ENCODE measurements at places on chromosomes 12 and 14.
A peak's percentile ranks its signal among the peaks of the same experiment; 100 is the strongest.

DNA sequence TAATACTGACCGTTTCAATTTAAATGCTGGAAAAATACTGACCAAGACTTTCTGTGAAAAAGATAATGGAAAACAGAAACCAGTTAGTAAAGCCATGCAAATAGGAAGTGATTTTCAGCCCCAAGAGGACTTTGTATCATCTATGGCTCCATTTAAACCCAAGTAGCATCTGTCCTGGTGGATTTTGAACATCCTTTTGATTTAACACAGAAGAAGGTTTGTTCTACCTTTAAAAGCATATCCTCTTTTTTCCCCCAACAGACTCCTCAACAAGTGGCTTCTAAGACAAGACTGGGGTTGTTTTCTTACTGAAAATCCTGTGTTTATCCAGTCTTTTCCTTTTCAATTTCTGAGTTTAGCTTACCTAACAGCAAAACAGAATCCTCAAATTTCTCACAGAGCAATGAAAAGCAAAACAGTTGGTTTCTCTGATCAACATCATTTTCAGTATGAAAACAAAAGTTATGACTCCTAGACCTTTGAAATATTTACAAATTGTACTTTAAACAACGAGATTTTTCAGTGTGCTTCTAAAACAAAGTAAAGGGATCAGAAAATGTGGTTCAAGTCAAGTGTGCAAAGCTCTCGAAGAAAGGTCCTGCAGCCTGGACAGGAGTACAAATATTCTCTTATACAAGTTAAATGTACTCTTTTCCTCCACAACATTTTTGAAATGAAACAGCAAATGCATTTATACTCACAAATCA, 2.9 kb downstream of the PHLDA1 start:
- no peak for DNase-seq

DNA sequence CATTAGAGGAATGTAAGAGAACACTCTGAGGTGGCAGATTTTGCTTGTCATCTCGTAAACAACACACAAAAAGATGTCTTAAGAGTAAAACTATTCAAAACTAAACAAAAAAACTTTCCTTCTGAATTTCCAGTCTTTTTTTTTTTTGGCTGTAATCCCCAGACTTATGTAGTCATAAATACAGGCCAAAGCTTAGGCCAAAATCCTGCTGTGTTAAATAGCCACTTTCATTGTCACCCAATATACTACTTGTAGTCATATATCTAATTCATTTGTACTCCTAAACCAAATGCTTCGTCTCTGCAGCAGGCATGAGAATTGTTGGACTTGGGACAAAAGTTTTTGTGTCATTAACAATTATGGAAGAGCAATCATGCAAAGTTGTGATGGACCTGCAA, 103.5 kb upstream of the ATF1 start:
- DNase-seq: no peak

GRCh38 chr12:51195841-51196240, 22.0 kb downstream of the POU6F1 start:
- DNase-seq: no peak

DNA sequence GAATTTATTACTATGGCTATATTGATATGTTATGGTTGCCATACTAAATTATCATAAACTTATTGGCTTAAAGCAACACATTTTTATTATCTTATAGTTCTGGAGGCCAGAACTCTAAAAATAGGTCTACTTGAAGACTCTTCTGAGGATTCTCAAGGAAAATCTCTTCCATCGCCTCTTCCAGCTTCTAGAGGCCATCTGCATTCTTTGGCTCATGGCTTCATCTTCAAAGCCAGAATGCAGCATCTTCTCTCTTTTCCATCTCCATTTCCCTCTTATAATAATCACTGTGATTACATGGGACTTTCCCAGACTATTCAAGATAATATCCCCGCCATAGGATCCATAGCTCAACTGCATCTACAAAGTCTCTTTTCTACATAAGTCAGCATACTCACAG, 385.4 kb downstream of the RMST start:
- DNase-seq: no peak

DNA sequence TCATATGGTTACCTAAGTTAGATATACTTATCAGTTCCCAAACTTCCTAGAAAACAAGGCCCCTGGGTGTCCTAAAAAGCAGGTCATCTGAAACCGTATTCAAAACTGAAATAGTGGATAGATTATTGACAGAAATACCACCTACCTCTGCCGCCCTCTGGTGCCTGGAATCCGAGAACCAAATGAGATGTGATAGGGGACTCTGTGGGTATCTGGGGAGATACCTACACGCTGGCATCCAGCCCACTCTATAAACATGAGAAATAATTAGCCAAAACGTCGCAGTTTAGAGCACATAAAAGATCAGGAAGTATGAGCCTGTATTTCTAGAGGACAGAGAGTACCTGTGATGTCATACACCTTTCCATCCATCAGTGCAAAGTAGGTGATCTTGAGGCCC, 4.4 kb downstream of the ORMDL2 start:
- no peak for DNase-seq

GRCh38 chr12:121464331-121464730, 64.4 kb downstream of the RNF34 start:
- DNase-seq: no peak

DNA sequence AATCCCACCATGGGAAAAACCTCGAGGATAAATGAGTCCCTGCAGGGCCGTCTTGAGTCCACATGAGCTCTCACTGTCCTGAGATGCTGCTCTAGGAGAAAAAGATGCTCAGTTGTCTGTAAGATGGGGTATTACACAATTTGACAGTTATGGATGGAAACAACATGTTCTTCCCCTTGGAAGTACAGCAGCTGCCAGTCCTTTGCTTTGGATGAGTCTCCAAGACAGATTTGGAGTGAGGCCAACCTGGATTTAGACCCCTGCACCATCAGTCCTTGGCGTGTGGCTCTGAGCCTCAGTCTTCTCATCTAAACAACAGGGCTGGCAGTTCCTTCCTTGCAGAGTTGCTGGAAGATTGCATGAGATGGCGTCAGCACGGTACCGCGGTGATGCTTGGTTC, 309.1 kb upstream of the FKBP4 start:
- no peak for DNase-seq

DNA sequence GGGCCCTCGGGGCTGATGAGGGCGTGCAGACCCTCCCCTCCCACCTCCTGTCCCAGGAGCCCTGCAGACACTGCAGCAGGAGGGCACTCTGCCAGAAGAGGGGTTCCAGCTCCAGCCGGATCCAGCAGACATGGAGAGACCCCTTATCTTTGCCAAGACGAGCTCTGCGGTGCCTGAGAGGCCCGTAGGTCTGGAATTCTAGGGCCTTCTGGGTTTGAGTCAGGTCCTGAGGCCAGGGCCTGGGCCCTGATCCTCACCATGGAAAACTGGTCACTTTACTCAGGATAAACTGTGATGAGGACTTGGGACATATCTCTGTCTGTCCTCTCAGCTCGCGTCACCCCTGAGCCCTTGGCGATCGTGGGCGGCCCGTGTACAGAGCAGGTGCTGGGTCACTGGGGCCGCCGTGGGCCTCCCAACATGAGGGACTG, 13.8 kb downstream of the MEG3 start:
- no peak for DNase-seq

DNA sequence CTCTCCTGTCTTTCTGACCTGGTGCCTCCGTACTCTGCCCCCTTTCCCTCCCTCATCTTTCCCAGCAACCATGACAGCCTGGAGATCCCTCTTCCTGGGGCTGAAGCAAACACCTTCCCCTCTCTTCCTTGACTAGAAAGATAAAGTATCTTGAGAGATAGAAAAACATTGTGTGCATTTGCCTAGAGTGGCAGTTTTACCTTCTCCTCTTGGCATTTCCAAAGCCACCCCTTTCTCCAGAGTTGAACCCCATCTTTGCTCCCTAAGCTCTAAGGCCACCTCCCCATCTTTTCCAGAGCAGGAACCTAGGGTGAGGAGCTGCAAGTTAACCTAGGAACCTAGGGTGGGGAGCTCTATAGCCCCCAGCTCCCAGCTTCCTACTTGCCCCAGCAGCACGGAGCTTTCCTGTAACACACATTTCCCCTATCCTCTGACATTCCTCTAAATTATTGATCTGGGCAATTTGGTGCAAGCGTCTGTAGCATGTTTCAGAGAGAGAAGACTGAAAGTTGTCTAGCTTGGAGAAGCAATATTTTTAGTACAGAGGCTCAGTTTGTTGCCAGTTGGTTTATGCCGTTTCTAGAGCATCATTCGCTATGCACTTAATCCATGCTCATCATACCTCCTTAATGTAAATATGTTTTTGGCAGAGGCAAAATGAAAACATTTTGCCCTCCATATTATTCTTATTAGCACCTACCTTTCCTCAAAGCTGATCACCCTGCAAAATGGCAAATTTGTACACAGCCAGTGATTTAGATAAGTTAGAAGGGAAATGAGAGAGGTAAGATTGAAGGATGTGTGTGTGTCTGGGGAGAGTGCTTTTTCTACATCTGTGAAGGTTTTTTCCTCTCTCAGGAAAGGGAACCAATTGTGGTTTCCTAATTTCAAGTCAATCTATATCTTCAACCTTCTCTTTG, 5.4 kb upstream of the TBX3 start:
- DNase-seq: no peak

- no peak for DNase-seq
These were observed 52.2 kb downstream of the SPATA7 start for GRCh38 chr14:88437658-88438057.

DNA sequence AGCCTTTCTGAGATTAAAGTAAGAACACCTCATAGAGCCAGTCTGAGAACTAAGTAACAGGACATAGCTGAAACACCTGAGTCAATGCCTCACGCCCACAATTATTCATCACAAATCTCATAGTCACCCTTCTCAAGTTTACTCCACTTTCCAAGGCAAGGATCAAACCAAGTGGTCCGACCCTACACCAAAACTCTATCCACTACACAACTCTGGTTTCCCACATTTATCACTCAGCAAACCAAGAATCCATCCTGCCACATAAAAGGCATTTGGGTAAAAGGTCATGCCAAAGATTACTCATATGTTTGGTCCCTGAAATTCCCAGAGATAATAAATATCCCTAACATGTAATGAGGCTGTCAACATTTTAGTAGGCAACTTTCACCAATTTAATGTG, 144.1 kb downstream of the RPAP3 start:
- DNase-seq: no peak

DNA sequence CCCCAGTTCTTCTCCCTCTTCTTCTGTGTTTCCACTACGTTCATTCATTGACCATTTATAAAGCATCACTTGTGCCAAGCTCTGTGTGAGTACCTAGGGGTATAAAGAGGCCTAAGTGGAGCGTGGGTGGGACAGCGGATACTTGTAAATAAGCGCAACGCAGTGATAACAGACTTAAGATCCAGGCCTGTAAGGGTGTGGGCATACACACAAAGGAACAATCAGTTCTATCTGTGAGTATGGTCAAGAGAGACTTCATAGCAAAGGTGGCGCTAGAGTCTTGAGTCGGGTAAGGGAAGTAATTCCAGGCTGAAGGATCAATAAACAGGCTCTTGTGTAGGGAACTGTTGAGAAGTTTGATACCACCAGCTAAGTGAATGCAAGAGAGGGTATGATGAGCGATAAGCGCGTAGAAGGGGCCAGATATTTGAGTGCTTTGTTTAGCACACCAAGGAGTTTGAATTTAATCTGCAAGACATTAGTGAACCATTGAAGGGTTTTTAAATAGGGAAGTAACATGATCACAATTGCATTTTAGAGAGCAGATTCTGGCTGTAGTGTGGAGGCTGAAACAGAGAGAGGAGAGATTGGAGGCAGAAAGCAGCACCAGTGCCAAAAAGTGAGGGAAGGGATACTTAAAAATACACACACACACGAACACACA, 1.0 kb upstream of the GXYLT1 start:
- no peak for DNase-seq

DNA sequence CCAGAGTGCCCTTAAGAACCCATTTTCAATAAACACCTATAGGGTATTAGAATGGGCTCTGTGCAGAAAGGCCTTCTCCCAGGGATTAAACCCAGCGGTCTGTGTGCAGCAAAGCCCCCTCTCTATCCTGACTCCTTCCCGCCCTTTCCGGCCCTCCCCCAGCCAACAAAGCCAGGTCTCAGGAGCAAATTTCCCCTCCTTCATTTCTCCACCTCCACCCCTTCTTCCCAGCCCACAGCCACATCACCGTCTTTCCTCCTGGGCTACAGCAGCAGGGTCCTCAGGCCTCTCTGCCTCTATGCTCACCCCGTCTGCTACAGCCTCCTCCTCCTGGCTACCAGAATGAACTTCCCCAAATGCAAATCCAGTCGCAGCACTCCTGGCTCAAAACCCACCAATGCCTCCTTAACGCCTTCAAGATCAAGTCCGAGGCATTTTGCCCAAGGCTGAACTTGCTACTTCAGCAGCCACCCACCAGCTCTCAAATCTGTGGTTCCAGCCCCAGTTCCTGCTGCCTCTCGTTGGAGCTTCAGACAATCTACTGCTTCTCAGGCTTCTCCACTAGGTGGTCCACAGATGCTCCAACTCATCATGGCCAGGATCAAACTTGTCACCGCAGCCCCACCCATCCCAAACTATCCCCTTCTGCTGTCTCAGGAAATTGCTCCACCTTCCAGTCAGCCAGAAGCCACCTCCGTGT, 134.8 kb downstream of the BCL11B start:
- DNase-seq: no peak

GRCh38 chr14:102164241-102164641, 24.5 kb downstream of the WDR20 start:
- DNase-seq: no peak

GRCh38 chr14:74555476-74556050, 56.5 kb downstream of the LTBP2 start:
- no peak for DNase-seq

GRCh38 chr12:109711596-109712461, 1.8 kb upstream of the FAM222A start:
- DNase-seq: no peak

GRCh38 chr14:104320611-104321086, 182.3 kb downstream of the KIF26A start:
- no peak for DNase-seq

DNA sequence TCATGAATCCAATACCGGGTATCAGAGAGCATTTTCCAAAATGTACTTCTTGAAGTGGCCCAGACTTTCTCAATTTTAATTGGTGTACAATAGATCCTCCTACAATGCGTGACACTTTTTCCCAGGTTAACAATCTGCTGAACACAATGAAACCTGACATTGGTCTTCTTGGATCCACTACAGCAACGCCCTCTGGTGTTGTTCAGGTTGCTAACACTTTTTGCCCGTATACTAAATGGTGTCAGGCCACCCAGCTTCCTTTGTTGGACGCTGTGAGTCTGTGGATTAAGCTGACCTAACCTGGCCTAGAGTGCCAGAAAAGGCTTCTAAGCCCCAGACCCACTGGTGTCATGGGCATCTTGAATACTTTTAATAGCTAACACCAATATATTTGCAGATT, 89.2 kb downstream of the KCNK10 start:
- peak; percentile 7 for DNase-seq

DNA sequence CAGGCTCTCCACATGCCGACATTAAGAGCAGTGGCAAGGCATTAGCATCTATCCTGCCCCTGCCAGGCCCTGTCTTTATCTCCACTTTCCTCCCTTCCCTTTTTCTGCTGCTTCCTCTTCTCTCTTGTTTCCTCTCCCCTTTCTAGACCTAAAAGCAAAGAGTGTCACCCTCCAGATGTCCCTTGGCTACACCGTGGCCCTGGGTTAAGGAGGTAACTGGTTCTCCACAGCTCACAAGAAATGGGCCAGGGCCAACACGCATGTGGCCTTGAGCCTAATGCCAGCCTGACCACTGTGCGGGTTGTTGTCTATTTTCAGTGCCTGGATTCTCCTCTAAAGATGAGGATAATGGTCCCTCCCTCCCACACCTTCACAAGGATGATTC, 41.7 kb upstream of the DDX11 start:
- no peak for DNase-seq

GRCh38 chr14:77043177-77043983, 14.9 kb upstream of the IRF2BPL start:
- DNase-seq: no peak
